Breast epithelium (tissue), 4 donors: ENCODE measurements at places on chromosomes 2 and 18.

- DNase-seq: no peak
Observed at GRCh38 chr18:58484989-58485981, 143.6 kb downstream of the ALPK2 start.

- peak; percentile 71 for DNase-seq
Observed at GRCh38 chr2:71129902-71130151, 202 bp downstream of the MCEE start.

- no peak for DNase-seq
Observed at GRCh38 chr2:105544591-105545377, 145.9 kb upstream of the FHL2 start.

GRCh38 chr2:181805228-181806038 is 86.1 kb upstream of the ITPRID2 start:
- no peak for DNase-seq

DNA sequence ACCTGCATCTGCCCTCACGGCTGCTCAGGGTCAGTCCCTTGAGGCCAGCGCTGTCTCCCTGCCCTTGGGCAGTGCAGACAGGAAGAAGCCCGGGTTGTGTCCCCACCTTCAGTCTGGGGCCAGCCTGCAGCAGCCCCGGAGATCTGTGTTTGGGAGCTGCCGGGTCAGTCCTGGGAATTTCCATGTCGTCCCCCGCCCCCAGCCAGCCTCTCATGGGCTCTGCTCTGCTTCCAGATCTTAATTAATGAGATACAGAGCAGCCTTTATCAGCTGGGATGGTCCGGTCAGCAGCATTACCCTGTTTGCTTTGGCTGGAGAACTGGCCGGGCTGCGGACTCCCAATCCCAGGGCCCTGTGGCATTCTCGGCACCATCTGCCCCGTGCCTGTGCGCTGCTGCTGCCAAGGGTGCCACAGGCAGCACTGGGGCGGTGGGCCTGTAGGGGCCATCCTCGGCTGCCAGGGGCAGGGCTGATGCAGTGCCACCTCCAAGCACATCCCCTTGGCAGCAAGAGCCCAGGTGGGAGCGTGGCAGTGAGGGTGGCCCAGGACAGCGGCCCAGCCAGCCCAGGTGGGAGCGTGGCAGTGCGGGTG is 2.4 kb downstream of the BOK start:
- DNase-seq: no peak

DNA sequence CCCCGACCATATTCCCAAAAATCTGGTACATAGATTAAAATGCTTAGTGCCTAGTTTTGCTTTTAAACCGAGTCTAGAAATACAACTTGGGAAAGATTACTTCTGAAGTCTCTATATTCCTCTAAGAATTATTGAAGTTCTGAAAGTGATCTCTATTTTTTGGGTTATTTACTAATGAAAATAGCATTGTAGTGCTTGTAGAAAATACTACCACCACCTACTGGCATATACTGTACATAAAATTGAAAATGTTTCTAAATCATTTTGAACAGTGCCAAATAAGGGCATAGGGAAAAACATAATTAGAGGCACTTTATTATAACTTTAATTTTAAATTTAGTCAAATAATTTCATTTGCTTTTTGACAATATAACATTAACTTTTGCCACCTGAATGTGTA is 1399.6 kb upstream of the ZEB2 start:
- no peak for DNase-seq

- no peak for DNase-seq
Observed at GRCh38 chr18:77074431-77074830, 58.2 kb downstream of the MBP start.

GRCh38 chr18:7367336-7367735 is 136.4 kb downstream of the LRRC30 start:
- no peak for DNase-seq

DNA sequence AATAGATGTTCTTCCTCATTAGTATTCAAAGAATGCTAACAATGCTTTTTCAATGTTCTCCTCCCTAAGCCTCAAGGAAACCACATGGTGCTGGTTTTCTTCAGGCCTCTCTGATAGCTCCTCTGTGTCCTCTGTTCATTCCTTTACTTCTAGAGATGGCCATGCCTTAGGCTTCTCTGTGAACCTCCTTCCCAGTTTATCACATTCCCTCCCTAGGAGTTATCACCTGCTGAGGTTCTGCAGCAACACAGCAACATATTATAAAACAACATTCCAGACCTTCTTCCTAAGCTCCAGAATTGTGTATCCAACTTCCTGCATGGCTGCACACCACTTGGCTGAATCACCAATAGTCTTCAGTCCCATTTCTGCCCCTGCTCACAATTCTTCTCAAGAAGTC is 325.5 kb downstream of the IRS1 start:
- DNase-seq: no peak

DNA sequence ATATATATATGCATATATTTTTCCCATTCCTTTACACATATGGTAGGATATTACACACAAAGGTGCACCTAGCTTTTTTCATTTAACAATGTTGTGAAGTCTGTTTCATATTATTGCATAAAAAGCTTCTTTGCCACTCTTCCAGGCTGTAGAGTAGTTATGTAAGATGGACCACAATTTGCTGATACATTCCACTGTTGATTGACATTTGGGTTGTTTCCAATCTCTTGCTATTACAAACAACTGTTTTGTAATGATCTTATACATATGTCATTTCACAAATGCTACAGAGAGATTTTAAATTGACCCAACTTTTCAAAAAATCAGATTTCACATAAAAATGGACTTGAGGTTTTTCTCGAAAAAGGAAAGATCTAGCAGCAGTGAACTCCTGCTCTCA is 301.4 kb downstream of the CDCA7 start:
- no peak for DNase-seq

DNA sequence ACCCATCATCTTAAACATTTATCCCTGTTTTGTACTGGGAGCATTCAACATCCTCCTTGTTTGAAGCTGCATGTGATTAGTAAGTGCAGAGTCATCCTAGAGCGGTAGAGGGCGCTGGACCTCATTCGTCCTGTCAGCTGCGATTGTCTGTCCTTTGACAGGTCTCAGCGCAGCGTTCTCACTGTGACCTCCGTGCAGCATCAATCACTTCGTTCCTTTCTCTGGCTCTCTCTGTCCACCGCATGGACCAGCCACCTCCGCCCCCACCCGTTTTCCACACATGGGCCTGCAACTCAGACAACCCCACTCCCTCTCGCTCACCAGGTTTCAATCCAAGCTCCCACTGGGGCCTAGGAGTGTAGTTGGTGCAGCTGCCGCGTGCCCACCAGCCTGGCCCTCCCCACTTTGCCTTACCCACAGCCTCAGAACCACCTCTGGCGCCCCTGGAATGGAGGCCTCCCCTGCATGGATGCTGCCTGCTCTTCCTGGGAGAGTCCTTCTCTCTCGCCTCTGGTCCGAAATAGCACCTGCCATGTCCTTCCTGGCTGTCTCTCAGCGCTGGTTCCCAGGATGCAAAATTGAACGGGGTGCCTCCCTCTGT is 90.5 kb downstream of the NDUFA10 start:
- DNase-seq: peak; percentile 62

DNA sequence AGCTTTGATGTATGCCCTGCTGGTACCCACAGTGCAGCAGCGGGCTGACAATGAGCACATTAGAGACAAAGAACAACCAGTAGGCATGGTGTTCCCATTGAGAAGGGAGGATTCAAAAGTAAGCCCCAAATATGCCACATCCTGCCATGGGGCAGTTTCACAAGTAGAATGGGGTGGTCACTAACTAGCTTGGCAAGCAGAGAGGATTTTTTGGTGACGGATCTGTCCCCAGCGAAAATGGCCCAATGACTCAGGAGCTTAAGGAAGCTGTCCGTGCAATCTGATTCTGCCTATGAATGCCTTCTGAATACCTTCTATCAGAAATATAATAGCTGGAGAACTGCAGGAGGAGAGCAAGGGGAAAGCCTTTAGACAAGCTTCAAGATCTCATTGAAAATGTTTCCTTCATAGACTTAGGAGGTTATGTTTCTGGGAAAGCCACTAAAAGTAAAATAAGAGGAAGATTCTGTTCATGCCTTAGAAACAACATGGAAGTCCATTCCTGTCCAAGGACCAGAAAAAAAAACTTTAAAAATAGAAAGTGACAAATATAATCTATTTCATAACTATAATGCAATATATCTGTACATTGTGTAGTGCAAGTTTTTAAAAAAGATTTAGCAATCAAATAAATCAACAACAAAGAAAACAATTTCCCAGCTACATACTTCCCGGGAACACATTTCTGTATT is 117.5 kb upstream of the SLC14A2 start:
- DNase-seq: no peak

DNA sequence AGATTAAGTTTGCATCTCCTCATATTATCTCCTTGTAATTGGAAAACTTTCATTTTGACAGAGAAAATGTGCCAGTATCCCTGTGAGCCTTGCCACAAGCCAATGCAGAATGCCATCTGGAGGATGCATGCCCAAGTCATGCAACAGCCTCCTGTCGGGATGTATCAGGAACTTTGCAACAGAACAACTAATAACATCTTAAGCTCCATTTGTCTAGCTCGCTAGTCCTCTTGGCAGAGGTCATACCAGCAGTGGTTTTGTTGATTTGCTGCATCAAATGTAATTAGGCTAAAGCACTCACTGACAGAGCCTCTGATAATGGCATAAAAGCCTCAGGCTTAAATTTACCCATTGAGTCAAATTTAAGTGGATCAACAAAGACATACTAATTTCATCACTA is 125.8 kb downstream of the UBE2E3 start:
- DNase-seq: no peak

DNA sequence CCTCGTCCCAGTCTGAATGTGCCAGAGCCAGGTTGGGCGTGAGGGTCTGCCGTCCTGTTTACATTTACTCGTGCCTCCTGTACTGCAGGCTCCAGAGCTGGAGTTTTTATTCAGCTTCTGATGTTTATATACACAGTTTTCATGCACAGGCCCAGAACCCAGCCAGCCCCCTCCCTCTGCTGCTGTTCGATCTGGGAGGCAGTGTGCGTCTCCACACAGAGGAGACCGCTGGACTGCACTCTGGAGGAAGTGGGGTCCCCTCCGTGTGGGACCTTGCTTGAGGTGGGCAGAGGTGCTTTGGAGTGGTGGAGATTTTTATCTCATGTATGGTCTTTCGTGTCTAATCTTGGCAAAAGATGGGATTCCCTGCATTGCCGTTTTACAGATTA is 90.6 kb downstream of the GLI2 start:
- no peak for DNase-seq

GRCh38 chr2:126883666-126884040 is 15.0 kb upstream of the TEX51 start:
- peak; percentile 7 for DNase-seq

DNA sequence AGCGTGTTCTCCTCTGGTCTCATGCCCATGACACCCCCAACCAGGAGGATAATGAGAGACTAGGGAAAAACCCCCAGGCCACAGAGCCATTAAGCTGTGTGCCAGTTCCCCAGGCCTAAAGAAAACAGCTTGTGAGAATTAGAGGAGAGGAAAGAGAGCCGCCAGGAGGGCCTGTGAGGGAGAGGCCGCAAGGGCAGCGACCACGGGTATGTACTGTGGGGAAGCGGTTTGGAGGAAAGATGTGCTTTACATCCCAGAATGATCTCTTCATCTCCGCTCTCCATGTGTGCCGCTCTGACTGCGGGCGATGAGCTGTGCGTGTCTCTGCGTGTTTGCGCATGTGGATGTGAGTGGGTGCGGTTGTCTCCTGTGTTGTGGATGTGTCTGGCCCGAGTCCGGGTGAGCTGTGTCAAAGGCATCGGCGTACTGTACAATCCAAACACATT is 82.9 kb downstream of the DYSF start:
- DNase-seq: peak; percentile 31

- no peak for DNase-seq
Observed at GRCh38 chr2:48356701-48357325, 173.1 kb upstream of the STON1 start.

DNA sequence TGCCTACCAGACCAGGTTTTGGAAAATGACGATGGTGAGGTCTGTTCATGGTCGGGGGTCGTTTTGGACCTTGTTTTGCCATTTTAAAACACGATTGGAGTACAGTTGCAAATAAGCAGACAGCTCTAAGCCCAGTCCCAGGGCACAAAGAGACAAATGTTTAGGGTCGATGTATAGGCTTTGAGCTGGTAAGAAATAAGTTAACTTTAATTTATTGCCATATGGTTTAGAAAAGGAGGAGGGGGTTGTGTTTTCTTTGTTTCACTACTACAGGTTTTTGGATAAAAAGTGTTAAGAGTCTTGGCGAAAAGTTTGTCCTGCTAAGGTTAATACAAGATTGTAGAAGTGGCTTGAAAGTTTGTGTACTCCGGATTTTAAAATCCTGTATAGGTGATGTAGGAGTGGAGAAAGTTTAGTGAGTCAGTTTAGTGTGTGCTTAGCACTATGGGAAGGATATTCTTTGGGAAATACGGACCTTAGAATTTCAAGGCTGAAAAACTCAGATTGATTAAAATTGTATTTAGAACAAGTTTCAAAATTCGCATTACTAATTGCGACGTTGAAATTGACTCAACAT is 1.3 kb downstream of the KCMF1 start:
- no peak for DNase-seq

DNA sequence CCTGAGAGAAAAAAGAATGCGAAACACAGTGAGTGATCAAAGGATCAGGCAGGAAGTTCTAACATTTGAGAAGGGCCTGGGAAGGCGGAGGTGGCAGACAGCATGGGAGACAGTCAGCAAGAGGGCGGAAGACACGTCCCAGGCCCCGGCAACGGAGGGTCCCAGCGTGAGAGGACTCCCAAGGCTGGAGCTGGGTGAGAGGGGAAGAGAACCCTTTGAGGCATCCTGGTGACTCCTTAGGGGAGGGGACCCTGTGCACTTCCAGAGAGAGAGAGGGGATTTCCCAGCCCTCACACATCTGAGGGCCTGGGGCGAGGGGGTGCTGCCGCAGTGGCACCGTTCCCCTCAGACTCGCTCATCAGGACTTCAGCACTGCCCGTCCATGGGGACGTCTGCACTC is 133.4 kb downstream of the RTP5 start:
- DNase-seq: peak; percentile 24

DNA sequence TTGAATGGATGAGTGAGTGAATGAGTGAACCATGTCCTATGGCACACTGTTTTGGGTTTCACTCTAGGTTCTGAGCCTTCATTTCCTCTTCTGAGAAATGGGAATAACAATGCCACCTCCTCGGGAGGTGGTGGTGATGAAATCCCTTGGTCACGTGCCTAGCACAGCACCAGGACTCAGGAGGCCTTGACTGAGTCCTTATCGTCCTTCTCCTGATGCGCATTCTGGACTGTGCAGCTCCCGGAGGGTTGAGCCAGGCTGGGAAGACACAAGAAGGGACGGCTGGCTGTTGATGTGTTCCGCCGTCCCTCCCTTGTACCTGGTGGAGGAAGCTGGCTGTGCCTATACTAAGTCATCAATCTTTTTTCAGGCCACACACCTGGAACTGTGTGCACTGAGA is 437.3 kb downstream of the ZNF521 start:
- DNase-seq: no peak

- DNase-seq: no peak
Observed at GRCh38 chr2:223121283-223121682, 69.3 kb downstream of the KCNE4 start.

GRCh38 chr18:49707599-49707998 is 105.7 kb downstream of the ACAA2 start:
- DNase-seq: no peak

DNA sequence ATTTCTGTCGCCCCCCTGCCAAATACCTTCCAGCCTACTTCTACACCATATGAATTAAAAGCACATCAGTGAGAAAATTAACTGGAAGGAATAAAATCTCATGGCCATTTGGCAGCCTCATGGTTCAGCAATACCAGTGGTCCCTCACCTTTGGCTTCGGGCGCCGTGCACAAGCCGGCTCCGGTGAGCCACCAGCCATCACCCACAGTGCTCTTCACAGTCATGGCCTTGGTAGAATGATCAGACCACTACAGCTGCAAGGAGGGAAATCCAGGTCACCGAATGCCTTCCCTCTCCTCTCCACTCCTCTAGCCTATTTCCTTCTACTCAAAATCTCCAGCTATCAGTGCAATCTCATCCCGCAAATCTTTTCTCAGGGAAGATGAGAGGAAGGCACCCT is 239.1 kb downstream of the C1D start:
- DNase-seq: no peak
